Activated gamma-delta T cell (primary cell): ENCODE measurements at places on chromosomes 3 and 15.

DNA sequence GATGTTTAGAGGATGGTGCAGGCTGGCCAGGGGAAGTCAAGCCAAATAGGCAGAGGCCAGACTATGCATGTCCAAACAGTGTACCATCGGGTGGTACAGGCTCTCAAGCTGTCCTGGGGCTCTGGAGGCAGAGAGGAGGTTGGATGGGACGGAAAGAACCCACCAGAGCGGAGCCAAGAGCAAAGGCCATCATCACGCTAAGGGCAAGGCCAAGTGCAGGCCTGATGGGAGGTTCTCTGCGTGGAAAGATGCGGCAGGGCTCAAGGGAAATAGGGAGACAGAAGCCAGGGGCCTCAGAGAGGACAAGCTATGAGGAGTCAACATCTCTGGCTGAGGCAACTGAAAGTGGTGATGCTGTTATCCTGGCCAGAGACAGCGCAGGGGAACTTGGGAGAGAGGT, 102.7 kb downstream of the ASB7 start:
- no peak for DNase-seq

- no peak for DNase-seq
Measured at GRCh38 chr3:189119950-189120349, 51.8 kb upstream of the TPRG1 start.

DNA sequence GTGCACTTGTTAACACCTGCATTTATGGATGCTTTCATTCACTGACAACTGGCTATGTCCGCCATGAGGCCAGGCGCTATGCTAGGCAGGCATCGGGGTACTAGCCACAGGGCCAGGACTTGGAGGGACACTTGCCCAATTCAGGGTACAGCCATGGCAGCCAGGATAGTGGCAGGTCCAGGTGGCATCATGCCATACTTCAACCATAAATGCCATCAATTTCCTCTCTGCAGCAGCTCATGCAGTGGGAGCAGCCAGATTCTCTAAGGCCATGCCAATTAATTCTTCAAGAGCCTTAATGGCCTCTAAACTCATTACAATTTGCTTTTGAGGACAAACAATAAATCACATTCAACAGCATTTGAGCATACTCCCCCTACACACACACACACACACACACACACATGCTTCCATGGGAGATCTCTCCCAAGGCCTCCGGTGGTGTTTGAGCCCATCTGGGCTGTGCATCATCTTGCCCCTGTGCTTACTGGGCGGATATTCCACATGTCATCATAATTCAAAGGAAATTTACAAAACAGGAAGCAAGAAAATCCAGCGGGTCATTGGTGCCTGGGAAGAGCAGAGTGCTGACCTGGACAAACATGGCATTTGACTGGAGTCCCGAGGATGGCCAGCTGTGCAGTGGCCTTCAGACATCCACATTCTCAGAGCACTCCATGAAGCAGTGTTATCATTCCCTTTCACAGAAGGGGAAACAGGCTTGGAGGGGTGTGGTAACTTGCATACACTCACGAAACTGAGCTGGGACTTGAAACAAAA, 109.1 kb downstream of the IQSEC1 start:
- no peak for DNase-seq

- no peak for DNase-seq
Measured at GRCh38 chr3:3201611-3202010, 22.1 kb upstream of the CRBN start.

- DNase-seq: no peak
Measured at GRCh38 chr3:31942446-31942845, 38.6 kb downstream of the OSBPL10 start.

GRCh38 chr3:83092521-83093221, 1331.2 kb upstream of the GBE1 start:
- DNase-seq: no peak

DNA sequence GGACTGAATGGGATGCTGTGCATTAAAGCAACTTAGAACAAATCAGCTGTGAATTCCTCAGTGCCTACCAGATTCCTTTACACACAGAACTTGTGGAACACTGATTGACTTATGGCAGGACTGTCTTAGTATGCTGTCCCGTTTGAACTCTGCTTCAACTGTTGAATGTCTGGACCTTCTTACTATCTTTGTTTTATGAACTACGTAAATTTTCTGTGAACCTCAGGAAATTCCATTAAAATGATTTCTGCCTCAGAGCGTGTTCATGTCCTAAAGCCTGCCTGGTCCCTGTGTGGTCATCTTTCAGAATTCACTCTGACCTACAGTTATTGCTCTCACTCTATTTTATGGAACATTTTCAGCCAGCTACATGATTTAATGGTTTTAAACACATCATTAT, 29.4 kb upstream of the FBN1 start:
- no peak for DNase-seq

DNA sequence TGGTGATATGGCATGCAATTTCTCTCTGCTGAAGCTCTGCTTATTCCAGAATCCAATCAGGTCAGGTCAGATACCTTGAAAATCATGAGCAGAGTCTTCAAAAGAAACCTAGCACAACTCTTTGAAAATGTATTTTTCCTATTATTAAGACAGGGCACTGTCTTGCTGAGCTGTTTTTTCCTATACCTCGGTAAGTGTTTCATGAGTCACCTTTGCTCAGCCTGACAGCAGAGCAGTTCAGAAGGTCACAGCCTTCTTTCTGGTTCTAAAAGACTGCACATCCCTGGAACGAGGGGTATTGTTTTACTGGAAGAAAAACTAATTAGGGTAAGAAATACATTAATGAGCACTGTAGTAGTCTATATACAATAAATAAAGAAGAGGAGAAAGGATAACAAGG, 422.0 kb downstream of the SOX2 start:
- no peak for DNase-seq

- no peak for DNase-seq
Measured at GRCh38 chr3:187066228-187066995, 72.9 kb downstream of the RPL39L start.

DNA sequence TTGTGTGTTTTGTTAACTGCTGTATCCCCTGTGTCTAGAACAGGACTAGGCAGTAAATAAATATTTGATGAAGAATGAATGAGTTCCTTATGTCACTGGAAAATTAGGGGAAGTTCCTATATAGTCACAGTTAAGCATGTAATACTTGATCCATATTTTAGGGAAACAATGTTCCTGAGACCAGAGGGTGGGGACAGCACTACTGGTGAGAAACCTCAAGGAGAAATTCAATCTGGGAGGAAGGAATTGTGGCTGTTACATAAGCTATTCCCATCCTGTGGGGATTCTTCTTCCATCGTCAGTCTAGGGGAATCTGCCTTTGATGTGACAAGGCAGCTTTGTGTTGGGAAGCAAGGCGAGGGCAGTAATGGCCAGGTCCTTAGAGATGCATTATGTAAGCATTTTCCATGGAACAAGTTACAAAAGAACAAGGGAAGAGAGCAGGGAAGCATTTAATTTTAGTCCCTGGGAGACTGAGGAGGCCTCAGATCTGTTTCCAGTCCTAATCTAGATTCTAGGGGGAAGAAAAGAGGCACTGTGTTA, 219.3 kb upstream of the TTC14 start:
- no peak for DNase-seq

- no peak for DNase-seq
Measured at GRCh38 chr3:186502138-186502948, 41.8 kb downstream of the CRYGS start.

DNA sequence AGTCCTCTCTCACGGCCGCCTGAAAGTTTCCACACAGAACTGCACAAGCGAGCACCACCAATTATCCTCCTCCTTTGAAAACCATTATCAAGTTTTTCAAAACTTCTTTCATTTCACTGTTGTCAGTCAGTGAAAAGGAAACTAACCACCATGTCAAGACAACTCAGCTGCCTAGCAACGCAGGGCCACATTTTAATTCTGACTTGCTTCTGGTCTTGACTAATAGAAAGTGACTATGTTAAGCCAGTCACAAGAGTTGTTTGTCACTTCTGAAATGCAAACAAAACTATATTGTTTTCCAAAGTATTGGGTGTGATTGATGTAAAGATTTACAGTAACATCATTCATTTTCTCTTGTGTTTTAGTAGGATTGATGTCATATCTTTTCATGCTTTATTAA, 612.8 kb upstream of the AGTR1 start:
- DNase-seq: no peak

DNA sequence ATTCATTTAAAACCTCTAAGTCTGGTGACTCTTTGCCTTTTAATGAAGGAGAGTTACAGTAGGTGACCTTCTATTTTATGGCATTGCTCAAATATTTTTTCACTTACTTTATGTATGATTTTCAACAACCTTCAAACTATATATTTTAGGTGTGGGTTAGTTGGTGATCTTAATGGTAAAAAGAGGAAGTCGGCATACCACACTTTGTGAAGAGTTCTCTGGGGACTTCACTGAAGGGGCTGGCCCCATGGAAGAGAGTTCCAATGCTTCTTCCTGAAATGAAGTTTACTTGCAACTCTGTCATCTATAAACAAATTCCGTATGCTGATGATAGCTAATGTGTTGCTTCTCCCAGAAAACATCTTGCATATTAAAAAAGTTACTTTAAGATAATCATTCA, 647.0 kb upstream of the SGO1 start:
- no peak for DNase-seq

DNA sequence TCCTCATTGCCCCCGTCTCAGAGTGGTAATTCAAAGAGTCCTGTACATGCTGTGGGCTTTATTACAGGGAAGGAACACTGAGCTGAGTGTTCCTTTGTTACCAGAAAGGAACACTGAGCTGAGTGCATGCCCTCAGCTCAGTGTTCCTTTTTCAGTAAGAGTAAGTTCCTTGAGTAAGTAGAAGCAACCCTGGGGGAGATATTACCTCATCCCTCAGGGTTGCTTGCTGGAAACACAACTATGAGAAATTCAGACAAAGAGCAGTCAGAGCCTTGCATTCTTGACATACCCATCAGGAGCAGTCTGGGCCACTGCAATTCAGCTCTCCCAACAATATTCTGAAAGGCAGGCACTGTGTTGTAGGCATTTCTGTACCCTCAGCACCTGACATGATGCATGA, 17.0 kb downstream of the CHRM5 start:
- no peak for DNase-seq

DNA sequence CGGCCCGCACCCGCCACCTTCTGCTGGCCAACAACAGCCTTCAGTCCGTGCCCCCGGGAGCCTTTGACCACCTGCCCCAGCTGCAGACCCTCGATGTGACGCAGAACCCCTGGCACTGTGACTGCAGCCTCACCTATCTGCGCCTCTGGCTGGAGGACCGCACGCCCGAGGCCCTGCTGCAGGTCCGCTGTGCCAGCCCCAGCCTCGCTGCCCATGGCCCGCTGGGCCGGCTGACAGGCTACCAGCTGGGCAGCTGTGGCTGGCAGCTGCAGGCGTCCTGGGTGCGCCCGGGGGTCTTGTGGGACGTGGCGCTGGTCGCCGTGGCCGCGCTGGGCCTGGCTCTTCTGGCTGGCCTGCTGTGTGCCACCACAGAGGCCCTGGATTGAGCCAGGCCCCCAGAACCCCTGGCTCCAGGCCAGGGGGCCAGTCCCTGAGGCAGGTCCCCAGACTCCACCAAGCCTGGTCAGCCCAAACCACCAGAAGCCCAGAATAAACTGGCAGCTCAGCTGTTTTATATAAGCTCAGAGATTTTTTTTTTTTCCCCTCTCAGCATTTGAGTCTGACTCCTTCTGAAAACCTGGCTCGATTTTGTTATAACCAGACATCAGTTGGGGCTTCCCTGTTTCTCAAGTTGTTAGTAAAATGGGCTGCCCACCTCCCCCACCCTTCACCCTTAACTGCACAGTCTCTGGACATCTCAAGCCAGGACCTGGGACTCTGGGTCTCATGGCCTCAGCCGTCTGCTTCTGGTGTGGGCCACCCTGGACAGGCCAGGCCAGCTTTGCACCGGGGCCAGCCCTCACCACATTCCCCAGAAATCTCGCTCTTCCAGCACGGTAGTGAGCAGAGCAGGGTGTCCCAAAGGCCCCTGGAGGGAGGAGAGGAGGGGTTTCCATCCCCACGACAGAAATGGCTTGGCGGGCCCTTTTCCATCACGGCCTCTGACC, 1.6 kb downstream of the GP9 start:
- no peak for DNase-seq

- no peak for DNase-seq
Measured at GRCh38 chr3:48404440-48405342, 25.2 kb downstream of the PLXNB1 start.

DNA sequence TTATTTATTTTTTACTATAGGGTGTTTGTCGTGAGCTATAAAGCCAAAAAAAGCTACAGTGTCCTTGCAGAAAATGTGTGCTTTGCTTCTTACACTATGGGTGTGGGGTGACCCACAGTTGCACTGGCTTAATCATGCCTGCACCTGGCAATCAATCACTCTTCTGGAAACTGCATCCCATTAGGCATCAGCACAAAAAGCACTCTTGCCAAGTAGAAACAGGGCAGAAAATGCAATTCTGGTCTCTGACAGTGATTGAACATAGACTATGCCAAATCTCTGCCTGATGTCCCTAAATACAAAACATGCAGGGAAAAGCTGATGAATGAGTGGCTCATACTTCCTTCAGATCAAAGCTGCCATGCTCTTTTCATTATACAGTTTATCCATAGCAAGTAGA, 30.4 kb upstream of the PLAAT1 start:
- DNase-seq: no peak

- no peak for DNase-seq
Measured at GRCh38 chr15:70424937-70425411, 327.3 kb upstream of the TLE3 start.

GRCh38 chr15:85490856-85491255, 110.5 kb downstream of the AKAP13 start:
- no peak for DNase-seq

GRCh38 chr3:194278186-194278845, 72.8 kb downstream of the CPN2 start:
- no peak for DNase-seq

DNA sequence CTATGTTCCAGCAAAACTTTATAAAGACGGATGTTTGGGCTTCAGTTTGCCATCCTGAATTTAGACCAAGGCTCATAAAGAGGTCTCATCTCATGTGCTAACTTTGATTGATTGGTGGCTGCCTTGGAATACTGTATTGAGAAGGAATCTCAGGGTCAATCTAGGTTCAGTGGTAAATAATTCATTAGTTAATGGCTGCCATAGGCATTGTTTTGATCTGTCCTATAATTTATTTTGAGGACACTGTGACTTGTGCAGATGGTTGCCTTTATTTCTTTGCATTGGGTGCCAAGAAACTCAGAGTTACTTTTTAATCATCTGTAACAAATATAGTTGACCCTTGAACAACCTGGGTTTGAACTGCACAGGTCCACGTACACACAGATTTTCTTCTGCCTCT, 159.8 kb downstream of the B3GALNT1 start:
- no peak for DNase-seq

- no peak for DNase-seq
Measured at GRCh38 chr15:96774216-96774615, 443.7 kb downstream of the NR2F2 start.

- peak; percentile 26 for DNase-seq
Measured at GRCh38 chr3:179147514-179147872, 664 bp upstream of the PIK3CA start.

- DNase-seq: no peak
Measured at GRCh38 chr15:64634027-64634426, 141.4 kb downstream of the RBPMS2 start.

- no peak for DNase-seq
Measured at GRCh38 chr15:94205366-94205765, 26.0 kb upstream of the MCTP2 start.
